Right atrium auricular region (tissue), 2 donors: ENCODE measurements at places on chromosomes 4 and X. TPM values are rescaled to one million over a fixed set of nuclear protein-coding genes. Genes with fewer than 3 reads are reported as not detected.

DNA sequence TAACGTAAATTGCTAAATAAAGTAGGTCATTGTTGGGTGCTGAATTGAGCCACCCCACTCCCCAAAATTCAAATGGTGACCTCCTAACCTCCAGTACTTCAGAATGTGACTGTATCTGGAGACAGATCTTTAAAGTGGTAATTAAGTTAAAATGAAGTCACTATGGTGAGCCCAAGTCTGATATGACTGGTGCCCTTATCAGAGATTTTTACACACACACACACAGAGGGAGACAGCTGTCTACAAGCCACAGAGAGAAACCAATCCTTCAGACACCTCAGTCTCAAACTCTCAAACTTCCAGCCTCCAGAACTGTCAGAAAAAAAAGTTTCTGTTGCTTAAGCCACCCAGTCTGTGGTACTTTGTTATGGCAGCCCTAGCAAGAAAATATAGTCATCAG is 879.2 kb upstream of the INTU start:
- no peak overlapping the region for H3K27ac ChIP-seq
- no peak for DNase-seq
- no peak overlapping the region for H3K4me3 ChIP-seq
- H3K4me1 ChIP-seq = no peaks in the 10 kb centered on the region

DNA sequence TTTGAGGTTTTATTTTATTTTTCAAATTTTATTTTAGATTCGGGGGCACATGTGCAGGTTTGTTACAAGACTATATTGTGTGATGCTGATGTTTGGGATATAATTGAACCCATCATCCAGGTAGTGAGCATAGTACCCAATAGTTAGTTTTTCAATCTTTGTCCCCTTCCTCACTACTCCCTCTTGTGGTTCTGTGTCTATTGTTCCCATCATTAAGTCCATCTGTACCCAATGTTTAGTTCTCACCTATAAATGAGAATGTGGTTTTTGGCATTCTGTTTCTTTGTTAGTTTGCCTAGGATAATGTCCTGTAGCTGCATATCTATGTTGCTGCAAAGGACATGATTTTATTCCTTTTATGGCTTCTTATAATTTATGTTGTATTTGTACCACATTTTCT is 767.2 kb upstream of the ADGRL3 start:
- H3K27ac ChIP-seq = no peak overlapping the region
- no peak overlapping the region for H3K4me3 ChIP-seq
- H3K36me3 ChIP-seq = no peaks in the 10 kb centered on the region
- DNase-seq = no peak
- H3K27me3 ChIP-seq = no peaks in the 10 kb centered on the region

MSX1 gene
- 1.4 TPM for total RNA-seq

GIMD1 gene
- total RNA-seq = not detected

- H3K27ac ChIP-seq = no peak overlapping the region
- no peaks in the 10 kb centered on the region for H3K27me3 ChIP-seq
- no peaks in the 10 kb centered on the region for H3K4me1 ChIP-seq
- DNase-seq = no peak
Observed at GRCh38 chr4:110865611-110866259, 242.9 kb upstream of the PITX2 start.

CLDN22 gene
- total RNA-seq = not detected
